ENCODE measurements at places on chromosomes 16 and 17. TPM values are rescaled to one million over a fixed set of nuclear protein-coding genes. Genes with fewer than 3 reads are reported as not detected.

GRCh38 chr17:65515959-65516948 lies 45.2 kb downstream of the AXIN2 start:
- H3K27ac ChIP-seq = no peak overlapping the region
- peaks cover 11% of the 10 kb centered on the region for H3K4me1 ChIP-seq

GRCh38 chr17:7370853-7371252 lies 10.0 kb upstream of the TNK1 start:
- no peak overlapping the region for H3K27ac ChIP-seq
- H3K36me3 ChIP-seq = no peaks in the 10 kb centered on the region
- no peaks in the 10 kb centered on the region for H3K27me3 ChIP-seq
- H3K4me1 ChIP-seq = no peaks in the 10 kb centered on the region
- DNase-seq = no peak

Gene SCIMP
- total RNA-seq = not detected

Gene SYNGR3
- 11.9 TPM for total RNA-seq

DNA sequence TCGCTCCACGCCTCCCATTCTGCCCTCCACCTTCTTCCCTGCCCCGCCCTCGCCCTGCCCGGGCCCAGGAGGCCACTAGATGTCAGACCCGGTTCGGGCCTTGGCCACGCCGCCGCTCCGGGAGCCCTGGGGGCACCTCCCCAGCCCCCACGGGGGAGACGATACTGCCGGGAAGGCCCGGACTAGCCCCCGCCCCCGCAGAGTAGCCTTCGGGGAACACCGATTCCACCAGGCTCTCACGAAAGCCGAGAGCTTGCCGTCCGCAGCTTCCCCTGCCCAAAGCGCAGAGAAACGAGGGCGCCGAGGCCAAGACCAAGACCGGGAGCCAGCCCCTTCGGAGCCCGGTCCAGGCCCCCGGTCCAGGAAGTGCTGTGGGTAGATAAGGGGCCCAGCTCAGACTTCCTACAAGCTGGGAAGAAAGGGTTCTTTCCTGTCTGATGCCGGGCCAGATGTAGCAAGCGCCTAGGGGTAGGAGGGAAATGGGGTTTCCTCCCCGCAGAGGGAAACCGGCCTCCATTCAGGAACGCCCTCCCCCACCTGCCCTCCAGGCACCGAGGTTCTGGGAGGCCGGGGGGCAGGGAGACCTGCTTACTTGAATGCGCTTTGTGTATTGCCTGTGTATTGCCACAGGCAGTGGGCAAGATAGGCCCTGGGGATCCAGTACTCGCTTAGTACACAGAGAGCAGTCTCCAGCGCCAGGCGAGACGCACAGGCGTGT lies 806 bp upstream of the CYB561 start:
- H3K4me3 ChIP-seq = peak overlapping the region; percentile 67
- DNase-seq = peak; percentile 65
- peaks cover 1% of the 10 kb centered on the region for H3K27me3 ChIP-seq
- H3K27ac ChIP-seq = peak overlapping the region; percentile 89
- H3K4me1 ChIP-seq = peaks cover 36% of the 10 kb centered on the region

Gene EPX
- not detected for total RNA-seq

DNA sequence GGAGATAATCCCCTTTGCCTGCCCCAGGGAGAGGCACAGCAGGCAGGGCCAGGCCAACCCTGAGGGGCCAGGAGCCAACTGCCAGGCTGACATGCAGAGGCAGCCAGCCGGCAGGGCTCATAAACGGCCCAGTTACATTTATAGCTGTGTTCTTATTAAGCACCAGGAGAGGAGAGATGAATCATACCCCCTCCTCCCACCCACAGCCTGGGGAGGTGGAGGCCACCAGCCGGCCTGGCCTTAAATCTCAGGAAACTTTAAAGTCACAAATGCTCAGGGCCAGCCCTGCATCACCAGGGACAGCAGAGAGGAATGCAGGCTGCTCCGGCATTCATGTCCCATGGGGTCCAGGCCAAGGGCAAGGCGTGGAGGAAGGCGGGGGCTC lies 177.2 kb downstream of the TMEM132E start:
- DNase-seq = no peak
- H3K27me3 ChIP-seq = peaks cover 14% of the 10 kb centered on the region
- H3K4me3 ChIP-seq = no peak overlapping the region
- no peaks in the 10 kb centered on the region for H3K36me3 ChIP-seq

DNA sequence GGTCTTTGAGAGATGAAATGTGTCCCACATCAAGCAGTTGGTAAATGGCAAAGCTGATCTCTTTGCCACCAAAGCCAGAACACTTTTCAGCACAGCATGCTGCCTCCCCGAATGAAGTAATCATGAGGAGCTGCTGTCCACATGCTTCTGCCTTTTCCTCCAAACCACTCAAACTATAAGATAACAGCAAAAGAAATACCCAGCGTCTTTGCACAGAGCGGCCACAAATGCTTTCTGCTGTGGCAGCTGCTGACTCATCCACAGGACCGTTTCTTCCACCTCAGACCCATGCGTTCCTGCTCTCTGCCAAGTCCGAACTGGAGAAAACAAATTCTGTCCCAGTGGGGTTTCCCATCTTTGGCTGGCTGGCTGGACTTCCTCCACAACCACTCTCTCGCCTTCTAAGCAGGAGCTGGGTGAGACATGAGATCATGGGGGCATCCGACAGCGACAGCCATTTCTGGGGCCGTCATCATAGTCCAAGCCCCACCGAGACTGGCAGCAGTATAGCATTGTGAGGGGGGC lies 27.1 kb downstream of the TBC1D3B start:
- H3K27ac ChIP-seq = no peak overlapping the region
- no peak overlapping the region for H3K4me3 ChIP-seq
- peaks cover 9% of the 10 kb centered on the region for H3K4me1 ChIP-seq
- H3K36me3 ChIP-seq = no peaks in the 10 kb centered on the region

Gene MILR1
- total RNA-seq = not detected

Gene ZPBP2
- total RNA-seq = 0.61 TPM

DNA sequence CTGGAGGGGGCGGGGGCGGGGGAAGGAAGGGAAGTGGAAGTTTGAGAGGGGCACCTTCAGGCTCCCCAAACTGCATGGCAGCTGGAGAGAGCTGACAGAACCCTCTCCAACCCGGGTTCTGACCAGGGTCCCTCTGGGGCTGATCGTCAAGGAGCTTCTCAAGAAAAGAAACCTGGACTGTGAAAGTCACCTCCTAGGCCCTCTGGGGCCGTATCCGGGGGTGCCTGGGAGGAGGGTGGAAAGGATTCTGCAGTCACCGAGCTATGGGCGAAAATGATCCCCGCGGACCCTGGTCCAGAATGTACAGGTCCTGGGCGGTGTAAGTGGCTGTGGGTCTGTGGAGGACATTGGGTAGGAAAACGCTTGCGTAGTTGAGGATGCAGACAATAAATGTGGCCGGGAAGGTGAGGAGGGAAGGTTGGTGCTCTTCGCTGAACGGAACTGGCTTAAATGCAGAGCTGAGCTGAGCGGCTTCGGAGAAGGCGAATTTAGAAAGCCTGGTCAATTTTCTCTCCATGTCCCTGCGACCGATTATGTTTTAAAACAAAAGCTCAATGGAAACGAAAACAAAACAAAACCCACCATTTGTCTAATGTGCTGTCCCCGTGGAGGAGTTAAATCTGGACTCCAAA lies 3.6 kb upstream of the LHX1 start:
- DNase-seq = no peak
- no peak overlapping the region for H3K27ac ChIP-seq
- H3K4me3 ChIP-seq = peak overlapping the region; percentile 47

All from activated CD4-positive, alpha-beta memory T cell treated with anti-CD3 and anti-CD28 coated beads for 36 hours (primary cell).